ENCODE measurements at places on chromosomes 7 and 10. TPM values are rescaled to one million over a fixed set of nuclear protein-coding genes. Genes with fewer than 3 reads are reported as not detected.

GRCh38 chr7:37920849-37921805 lies 687 bp downstream of the EPDR1 start:
- DNase-seq = peak; percentile 48

LRGUK gene
- 1.0 TPM for total RNA-seq

DNA sequence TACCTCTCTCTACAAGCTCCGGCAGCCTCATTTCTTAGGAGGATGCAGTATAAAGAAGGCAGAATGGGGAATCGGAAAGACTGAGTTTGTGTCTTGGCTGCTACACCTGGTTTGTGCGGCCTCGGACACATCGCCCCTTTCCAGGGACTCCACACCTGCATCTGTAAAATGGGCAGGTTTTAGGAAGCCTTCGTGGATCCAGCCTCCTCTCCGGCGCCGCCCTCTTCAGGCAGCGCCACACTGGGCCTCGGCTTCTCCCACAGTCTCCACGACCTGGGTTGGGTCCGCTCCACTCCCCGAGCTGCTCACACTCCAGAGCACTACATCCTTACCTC lies 341 bp downstream of the GOT1 start:
- no peak for DNase-seq

GRCh38 chr7:105230486-105230885 lies 158.2 kb downstream of the SRPK2 start:
- DNase-seq = no peak

ADARB2 gene
- total RNA-seq = not detected

- DNase-seq = no peak
These were observed 1179.5 kb upstream of the C7orf33 start for GRCh38 chr7:147411096-147411495.

DNA sequence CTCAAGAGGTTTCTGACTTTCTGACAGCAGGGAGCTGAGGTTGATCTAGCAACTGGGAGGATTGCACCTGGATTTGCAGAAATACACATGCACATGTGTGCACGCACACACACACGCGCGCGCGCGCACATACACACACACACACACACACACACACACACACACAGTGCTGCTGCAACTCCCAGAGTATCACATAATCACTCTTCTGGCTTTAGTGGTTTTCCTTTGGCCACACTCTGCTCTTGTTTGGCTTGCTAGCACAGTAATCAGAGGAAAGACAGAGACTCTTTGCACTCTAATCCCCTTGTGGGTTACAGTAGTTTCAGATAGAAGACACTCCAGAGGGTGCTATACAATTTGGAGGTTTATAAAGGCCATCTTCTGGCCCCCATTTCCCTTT lies 705.0 kb downstream of the AUTS2 start:
- DNase-seq = no peak

GRCh38 chr7:77558284-77558967 lies 21.3 kb downstream of the PTPN12 start:
- DNase-seq = no peak

DNA sequence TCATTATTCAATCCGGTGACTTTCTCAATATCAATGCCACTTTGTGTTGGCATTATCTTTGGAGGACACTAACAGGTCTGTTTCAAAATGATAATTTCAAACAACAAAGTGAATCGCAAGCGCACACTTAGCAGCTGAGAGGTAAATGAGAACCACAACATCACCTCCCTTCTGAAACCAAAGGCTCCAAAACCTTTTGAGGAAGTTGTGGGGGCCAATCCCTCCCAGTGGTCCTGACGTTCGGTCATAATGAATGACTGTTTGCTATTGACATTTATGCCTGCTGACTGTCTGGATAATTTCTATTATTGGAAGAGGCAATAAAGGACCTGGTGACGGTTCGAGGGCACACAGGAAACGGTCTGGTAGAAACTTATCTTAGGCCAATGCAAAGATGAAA lies 1.8 kb downstream of the ADARB2 start:
- DNase-seq = no peak

DNA sequence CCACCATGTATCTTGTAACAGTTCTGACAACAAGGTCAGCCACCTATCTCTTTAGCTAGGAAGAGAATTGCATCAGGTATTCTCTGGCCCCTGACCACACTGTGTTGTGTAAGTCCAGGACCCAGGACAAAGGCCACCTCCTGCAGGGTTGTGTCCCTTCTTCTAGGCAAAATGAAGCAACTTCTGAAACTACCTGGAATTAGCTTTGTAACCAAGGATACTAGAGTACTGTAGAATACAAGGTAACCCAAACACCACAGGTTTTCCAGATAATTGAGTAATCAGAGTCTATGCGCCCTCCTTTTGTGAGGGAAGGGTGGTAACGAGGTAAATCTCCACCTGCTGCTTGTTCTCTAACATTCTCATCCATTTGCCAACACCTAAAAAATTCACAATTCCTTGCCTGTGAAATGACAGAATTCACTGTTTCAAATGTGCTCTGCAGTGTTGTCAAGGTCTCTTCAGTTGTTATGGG lies 51.7 kb downstream of the SGMS1 start:
- no peak for DNase-seq

TFPI2 gene
- total RNA-seq = 53.1 TPM

LBX1 gene
- not detected for total RNA-seq

DNA sequence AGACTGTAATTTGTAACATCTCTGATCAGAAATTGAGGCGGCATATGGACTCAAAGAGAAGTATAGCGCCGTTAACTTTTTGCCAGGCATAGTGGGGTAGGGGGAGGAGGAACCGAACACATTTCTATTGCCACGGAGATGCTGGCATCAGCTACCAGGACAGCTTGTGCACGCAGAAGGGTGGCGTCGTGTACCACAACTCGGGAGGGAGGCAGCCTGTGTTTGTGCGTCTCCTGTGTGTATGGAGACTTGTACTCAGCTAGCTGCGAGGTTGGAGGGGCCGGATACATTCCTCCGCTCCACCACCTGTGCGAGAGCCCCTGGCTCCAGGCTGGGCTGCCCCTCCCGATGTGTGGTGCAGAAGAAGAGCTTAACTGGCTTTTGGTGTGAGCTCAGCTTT lies 634.8 kb downstream of the TYW1 start:
- DNase-seq = no peak

DNA sequence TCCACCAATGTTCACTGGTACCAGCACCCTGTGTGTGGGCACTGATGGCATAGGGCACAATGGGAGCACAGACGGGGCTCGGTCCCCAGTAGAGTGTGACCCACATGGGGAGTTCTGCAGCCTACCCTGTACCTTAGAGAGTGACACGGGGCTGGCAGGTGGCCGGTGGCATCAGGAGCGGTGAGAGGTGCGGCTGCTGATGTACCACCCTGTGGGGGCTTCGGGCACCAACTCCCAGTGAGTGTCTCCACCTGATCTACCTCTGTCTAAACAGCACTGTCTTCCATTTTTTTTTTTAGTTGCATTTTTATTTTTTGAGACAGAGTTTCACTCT lies 4.1 kb downstream of the JAKMIP3 start:
- no peak for DNase-seq

GIMAP2 gene
- total RNA-seq = not detected

DNA sequence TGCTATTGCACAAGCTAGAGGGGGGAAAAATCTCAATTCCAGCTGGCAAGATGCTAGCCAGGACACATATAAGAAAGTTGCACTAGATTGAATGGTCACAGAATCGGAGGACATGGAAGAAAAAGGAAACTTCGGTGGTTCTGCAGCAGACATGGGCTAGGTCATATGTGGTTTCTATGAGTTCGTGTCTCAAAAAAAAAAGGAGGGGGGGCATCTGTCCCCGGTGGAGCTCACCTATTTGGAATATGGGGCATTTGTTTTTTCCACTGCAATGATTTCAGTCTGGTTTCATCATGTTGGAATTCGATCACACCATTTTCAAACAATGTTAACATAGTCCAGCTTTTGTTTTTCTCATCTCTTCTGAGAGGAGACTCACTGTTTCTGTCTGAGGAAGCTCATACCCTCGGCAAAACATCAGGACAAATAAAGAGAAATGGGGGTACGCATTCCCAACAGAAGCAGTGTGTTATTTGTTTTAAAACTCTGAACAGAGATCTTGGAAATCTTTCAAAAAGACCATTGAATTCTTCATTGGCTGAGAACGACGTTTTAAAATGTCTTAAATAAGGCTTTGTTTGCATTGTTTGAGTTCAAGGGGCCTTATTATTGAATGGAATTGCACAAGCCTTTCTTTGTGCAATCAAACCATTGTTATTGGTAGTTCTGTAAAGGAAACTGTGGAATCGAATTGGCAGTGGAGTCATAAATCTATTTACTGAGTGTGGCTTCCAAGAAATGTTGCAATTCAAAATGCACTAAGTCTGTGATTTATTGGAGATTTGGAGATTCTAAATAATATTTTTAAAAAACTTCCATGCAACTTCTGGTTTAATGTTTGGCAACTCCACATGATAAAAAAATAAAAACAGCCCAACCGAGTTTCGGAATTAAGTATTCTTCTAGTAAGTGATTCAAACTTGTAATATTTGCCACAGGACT lies 173.2 kb downstream of the RTKN2 start:
- peak; percentile 97 for DNase-seq

CFAP43 gene
- total RNA-seq = 0.44 TPM

DNA sequence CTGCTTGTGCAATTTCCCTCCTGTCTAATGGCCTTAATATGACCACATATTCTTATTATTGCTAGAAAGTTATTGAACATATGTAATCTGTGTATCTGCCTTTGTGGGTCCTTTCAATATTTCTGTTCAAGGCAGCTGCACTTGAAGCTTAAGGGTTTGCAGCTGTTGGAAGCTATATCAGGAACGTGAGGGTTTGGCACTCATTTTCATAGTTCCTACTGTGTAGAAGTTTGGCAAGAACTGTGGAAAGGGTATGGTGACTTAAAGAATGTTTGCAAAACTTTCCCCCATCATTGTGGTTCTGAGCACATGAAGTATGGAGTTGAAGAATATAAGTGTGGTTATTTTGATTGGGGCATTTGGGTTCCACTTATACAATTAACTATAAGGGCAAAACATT lies 144.7 kb upstream of the SEMA3A start:
- no peak for DNase-seq

DNA sequence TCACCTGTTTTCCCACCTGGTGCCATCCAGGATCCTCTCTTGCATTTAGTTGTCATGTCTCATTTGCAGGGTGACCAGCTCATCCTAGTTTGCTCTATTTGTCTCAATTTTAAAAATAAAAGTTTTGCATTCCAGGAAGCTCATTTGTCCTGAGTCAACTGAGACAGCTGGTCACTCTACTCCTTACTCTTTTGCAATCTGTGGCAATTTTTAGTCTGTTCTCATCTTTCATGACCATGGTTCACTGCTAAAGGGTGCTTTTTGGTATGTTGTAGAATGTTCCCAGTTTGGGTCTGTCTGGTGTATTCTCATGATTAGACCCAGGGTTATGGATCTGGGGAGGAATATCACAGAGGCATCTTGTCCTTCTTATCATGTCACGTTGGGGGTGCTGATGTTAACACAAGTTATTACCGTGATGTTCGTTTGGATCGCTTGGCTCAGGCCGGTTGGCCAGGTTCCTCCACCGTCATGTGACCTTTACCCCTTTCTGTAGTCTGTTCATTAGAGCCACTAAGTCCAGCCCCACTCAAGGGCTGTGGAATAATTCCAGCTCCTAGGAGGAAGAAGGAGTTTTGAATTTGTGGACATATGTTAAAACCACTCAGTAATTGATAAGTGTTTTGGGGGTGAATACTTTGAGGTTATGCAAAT lies 103.3 kb upstream of the IGFBP3 start:
- DNase-seq = no peak

DNA sequence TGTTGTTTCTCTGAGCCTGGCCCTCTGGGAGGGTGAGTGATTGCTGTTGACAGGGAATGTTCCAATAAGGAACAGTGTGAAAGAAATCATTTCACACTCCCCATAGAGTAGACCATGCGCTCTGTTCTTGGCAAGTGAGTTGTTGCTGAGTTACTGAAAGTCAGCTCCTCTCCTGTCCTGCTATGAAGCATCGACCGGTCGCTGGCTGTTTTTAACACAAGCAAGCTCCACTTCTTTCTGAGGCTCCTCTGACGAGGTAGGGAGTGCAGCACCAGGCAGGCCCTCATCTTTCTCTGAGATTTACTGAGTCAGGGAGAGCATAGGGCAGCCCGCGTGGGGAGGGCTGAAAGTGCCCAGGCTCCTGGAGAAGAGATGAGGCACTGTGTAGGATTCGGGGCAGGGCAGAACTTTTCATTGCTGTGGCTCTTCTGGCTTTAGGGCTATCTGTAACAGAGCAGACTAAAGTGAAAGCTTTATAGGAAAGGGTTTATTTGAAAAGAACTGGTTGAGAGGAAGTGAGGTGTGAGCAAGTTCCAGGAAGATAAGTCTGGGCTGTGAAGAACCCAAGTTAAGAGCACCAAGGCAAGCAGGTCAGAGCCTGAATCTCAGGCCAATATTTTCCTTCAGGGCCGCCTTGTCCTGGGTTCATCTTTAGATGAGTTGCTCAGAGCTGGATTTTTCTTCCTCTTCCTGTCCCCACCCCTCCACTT lies 332.2 kb downstream of the CCSER2 start:
- no peak for DNase-seq

KCP gene
- 3.4 TPM for total RNA-seq

All from PC-3 (cell line).